RPMI7951 (cell line): ENCODE measurements at places on chromosomes 11 and 22. TPM values are rescaled to one million over a fixed set of nuclear protein-coding genes. Genes with fewer than 3 reads are reported as not detected.

- no peak for DNase-seq
These were observed 22.6 kb upstream of the APLP2 start for GRCh38 chr11:130047141-130047540.

GRCh38 chr22:41582694-41583093 lies 6.9 kb downstream of the PMM1 start:
- DNase-seq: no peak

- peak; percentile 77 for DNase-seq
These were observed 6.4 kb downstream of the SNU13 start for GRCh38 chr22:41682033-41682807.

DNA sequence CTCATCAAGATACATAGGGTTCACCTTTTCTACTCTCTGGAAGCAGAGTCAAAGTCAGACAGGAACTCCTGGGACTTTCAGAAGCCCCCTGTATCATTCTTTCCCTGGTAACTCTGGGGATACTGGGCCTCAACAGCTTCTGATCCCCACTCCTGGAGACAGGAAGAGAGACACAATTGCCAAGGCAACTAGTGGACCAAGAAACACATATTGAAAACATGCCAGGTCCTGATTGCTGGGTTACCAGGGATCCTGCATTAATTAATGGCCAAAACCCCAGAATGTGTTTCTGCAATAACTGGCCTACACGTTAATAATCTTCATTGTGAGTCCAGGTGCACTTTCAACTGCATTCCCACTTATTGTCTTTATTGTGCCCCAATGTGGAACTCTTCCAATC lies 260.8 kb upstream of the POU2AF2 start:
- no peak for DNase-seq

Gene BIRC2
- total RNA-seq: 79.0 and 98.2 TPM in 2 replicates

Gene UPK2
- total RNA-seq: not detected in 2 replicates

Gene SCUBE2
- 0.36 and 0.88 TPM in 2 replicates for total RNA-seq

Gene POU2AF3
- total RNA-seq: 0.24 TPM in 1 of 2 replicates, not detected in the other

Gene CCDC116
- total RNA-seq: 0.10 and 0.36 TPM in 2 replicates

DNA sequence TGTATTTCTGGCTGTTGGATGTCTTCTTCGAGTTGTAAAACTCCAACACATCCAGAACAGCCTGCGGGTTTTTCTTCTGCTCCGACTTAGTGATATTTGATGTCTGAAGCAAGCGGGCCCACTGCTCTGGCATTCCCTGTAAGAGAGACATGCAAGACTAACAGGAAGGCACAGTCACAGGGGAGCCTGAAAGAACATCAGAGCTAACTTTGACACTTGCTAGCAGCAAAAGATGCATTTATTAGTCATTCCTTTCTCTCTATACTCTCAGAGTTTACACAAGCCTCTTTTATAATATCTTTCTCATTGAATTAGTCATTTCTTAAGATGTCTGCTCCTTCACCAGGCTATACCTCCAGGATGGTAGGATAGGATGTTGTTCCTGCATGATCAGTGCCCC lies 77.8 kb upstream of the GDPD4 start:
- no peak for DNase-seq

DNA sequence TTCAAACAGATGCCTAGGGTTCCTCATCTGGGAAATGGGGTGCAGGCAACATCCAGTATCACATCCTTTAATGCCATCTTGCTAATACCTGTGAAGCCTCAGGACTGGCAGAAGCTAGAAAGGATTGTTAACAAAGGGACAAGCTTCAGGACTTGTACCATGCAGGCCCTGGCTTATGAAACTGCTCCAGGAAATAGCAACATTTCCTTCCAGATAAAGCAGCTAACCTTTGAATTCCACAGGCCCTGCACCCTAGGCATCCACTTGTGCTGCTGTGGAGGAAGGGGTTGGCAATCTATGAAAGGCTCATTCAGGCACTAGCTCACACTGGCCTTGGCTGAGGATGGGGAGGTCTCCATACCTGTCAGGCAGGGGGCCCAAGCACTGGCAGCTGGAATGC lies 87.2 kb downstream of the BTBD10 start:
- DNase-seq: no peak

DNA sequence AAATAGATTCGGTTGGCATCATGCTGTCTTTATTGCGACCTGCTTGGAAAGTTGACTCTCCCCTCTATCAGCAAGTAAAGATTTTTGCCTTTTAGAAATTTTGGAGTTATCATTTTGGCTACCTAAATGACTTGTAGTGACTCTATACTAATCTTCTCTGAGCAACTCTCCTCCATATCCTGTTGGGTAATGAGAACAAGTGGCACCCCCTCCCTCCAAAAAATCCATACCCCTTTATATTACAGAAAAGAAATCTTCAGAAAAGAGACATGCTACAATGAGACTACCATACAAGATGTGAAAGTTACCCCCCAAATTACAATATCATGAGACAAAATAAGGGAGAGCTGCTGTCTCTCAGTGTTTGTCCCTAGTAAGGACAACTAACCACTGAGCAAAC lies 1.2 kb downstream of the JAML start:
- DNase-seq: no peak

Gene CASP4
- 79.4 and 90.2 TPM in 2 replicates for total RNA-seq

DNA sequence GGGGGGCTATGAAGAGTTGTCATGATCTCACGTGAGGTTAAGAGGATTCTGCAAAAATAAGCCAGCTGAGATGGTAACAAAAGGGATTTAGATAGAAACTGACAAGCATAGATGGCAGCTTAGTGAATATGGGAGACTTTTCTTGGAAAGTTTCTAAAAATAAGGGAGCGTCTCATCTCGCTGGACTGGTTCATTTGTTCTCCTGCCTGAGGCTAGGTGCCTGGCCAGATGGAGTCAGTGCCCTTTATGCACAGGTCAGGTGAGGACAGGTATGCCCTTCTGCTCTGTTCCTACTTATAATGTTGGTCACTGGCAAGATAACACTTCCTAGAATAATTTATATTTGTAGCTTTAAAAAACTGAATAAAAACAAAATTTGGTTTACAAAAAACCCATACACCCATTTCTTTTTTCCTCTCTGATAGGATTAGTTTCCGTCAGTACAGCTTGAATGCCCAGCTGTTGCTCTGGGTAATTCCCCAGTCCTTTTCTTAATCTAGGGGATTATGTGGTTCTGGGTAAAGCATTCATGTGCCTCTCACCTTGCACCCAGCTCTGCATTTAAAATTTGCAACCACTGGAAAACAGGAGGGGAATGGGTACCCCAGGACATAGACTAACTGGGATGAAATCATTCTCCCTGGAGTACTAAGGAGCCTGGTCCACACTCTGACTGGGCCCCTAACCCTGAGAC lies 90.0 kb downstream of the AMOTL1 start:
- DNase-seq: no peak

DNA sequence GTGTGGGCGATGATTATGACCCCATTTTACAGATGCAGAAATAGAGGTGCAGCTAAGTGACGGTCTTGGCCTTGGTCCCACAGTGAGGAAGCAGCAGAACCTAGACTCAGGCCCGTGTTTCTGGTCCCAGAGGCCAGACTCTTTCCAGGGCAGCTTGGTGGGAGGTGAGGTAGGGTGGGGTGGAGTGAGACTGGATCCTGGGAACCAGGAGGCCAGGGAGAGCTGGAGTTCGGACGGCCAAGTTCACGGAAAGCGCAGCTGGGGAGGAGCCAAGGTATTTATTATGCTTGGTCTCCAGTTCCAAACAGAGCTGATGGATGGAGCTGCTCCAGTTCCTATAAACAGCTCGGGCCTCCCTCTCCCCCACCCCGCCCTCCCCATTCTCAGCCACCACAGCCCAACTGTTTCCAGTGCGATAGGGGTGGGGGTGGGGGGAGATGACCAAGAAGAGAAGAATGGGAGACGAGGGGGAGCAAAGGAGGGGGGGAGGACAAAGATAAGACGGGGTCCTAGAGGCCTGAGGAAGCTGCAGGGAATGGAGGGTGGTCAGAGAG lies 16.2 kb downstream of the LRRC32 start:
- peak; percentile 34 for DNase-seq

Gene NCR3LG1
- total RNA-seq: 1.1 TPM in 2 replicates

Gene OR4C3
- not detected in 2 replicates for total RNA-seq

DNA sequence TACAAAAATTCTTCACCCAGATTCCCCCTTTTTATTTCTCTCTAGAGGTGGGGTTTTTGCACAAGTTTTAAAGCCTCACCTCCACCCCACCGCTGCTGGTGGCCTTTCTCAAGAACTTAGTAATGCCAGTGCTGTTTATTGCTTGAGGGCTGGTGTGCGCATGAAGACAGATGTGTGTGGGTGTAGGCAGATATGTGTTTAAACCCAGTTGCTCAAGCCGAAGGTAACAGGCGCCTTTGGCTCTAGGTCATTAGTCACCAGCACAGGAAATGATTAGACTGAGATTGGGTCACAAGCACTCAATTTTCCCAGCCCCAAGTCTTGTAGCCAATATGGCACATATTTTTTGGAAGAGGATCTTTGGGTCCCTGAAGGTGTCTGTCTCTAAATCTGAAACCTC lies 2.7 kb upstream of the CLMP start:
- DNase-seq: peak; percentile 95

Gene VSIG10L2
- 0.10 TPM in 1 of 2 replicates, not detected in the other for total RNA-seq

Gene BARX2
- total RNA-seq: not detected in 2 replicates
